NCI-H187 treated with DMSO at 0.1 percent for 48 hours (cell line): ENCODE measurements at places on chromosomes 13 and 19.

DNA sequence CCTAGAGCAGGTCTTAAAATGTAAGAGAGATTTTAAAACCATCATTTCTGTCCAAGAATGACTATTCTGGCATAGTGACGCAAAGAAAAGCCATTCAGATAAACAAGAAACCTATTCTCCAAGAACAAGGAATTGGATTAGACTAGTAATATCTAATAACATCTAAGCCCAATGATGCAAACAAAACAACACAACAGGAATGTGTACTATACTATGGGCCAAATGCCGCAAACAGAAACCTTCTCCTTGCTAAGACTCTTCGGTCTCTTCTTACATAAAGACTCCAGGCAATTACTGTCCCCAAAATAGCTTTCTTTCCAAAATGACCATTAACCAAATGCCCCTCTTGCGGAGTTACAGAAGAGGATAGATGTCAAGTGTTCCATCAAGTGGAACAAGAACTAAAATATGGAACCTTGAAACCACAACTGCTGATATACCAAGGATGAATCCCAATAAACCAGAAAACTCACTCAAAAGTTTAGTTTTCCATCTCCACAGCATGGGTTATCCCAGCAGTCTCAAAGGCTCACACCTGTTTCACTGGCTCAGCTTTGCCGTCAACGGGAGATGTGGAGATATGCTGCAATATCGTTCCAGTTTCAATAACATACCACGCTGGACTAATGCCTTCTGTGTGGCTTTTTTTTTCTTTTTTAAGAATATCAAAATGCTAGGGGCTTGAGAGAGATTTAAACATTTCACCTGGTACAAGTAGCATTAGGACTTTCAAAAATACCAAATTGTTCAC, 76.2 kb downstream of the FOXO1 start:
- no peak for DNase-seq

DNA sequence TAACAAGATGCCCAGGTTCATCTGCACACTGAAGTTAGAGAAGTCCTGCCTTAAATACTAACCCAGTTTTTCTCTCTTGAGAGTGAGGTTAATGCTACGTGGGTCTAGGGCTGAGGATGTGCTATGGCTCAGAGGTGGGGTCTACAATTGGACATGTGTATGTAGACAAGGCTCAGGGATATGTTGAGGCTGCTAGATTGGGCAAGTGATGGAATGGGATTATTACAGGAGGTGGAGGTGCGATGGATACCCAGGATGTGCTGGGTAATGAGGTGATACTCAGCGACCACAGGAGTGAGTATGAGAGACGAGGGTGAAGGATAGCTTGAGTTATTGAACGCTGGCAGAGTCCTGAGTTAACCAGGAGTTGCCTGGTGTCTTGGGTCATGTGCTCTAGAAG, 38.1 kb downstream of the PPP2R1A start:
- no peak for DNase-seq

DNA sequence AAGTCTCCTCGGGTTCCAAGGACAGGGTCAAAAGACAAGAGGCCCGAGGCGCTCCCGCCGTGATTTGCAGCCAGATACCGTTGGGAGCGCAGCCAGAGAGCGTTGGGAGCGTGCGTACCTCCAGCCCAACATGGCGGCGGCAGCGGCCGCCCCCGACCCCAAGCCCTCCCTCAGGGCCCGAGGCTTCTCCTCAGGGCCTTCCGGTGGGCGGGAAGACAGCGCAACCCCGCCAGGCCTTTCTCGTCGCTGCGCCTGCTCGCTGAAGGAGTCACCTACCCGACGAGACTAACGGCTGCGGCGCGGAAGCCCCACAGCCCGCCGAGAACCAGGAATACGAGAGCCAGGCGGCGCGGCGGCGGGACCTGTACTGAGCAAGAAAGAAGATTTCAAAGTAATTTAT, 3.2 kb upstream of the ZNF850 start:
- no peak for DNase-seq

DNA sequence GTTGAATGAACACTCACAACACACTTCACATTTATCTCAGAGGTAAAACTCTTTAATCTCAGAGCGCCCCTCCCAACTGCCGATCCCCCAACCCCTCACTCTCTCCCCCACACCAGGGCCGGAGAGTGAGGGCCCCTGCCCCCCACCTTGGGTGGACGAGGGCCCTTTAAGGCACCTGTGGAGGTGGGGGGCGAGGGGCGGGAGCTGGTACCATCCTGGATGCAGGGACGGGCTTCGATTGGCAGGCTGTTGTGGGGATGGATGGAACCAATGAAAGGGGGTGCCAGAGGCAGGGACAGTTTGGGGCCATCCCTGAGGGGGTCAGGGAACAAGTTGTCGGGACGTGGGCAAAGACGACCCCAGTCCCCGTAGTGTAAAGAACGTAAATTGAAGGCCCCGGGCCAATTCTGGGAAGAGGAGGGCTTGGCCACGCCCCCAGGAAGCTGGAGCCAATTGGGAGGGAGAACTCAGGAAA, 1.7 kb upstream of the PNKP start:
- no peak for DNase-seq

- DNase-seq: no peak
Observed at GRCh38 chr13:53200498-53201453, 172.2 kb downstream of the OLFM4 start.

GRCh38 chr13:20782116-20782708, 8.5 kb upstream of the EEF1AKMT1 start:
- DNase-seq: no peak

DNA sequence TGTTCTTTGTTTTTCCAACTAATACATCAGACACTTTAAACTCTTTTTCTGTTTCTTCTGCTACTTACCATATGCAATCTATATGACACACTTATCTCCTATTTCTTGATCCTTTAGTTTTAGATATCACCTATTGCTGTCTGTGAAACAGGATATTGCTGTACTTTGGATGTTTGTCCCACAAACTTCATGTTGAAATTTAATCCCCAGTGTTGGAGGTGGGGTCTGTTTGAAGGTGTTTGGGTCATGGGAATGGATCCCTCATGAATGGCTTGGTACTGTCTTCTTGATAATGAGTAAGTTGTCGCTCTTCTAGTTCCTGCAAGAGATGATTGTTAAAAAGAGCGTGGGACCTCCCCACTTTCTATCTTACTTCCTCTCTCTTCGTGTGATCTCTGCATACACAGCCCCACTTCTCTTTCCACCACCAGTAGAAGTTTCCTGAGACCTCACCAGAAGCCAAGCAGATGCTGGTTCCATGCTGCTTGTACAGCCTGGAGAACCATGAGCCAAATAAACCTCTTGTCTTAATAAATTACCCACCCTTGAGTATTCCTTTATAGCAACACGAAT, 244.2 kb downstream of the NHLRC3 start:
- no peak for DNase-seq

GRCh38 chr13:37878921-37879320, 9.3 kb upstream of the TRPC4 start:
- DNase-seq: no peak

DNA sequence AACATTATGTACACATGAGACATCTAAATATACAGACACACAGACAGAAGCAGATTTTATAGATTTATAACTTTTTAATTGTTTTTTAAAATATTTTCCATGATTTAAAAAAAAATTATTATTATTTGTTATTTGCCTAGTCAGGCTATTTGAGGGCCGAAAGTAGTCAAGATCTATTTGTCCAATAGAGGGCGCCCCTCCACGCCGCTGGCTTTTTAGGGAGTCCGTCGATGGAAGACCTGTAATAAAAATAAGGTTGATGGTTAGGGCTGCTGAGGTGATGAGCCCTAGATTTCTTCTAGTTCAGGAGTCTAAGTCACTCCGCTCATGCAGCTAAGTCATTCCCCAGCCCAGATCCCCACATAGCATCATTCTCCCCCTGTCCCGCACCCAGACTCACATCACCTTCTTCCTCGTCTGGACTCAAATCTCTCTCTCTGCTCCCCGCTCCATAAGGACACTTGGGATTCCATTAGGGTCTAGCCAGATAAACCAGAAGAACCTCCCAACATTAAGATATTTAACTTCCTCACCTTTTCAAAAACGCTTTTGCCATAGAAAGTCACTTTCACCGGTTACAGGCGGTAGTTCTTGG, 33.9 kb upstream of the CEACAM21 start:
- no peak for DNase-seq

- DNase-seq: no peak
Observed at GRCh38 chr13:26561651-26562511, 4.4 kb downstream of the WASF3 start.

DNA sequence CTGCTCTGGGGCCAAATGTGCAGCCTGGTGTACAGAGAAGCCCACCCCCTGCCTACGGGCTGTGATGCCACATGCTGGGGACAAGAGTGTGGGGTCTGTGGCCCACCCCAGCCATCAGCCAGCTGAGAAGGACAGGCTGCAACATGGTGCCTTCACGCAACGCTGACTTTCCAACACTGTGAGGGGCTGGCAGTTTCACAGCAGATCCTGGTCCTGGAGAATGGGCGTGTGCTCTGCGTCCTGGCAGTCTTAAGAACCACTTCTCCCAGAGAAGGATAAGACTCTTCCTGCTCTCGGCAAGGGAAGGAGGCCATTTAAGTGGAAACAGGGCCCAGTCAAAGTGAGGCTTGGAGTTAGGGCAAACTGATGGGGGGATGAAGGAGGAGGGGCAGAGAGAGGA, 4.6 kb downstream of the LRRC4B start:
- DNase-seq: no peak

GRCh38 chr19:6887316-6887715, at the start of gene ADGRE1:
Gene ADGRE1, plus strand, starts transcription at chr19:6887579. Its CDS starts 30 bp downstream, at chr19:6887609.
- DNase-seq: no peak

GRCh38 chr13:112175162-112176075, 108.5 kb downstream of the SOX1 start:
- DNase-seq: no peak

GRCh38 chr13:40653527-40654318, 12.7 kb downstream of the FOXO1 start:
- DNase-seq: no peak

DNA sequence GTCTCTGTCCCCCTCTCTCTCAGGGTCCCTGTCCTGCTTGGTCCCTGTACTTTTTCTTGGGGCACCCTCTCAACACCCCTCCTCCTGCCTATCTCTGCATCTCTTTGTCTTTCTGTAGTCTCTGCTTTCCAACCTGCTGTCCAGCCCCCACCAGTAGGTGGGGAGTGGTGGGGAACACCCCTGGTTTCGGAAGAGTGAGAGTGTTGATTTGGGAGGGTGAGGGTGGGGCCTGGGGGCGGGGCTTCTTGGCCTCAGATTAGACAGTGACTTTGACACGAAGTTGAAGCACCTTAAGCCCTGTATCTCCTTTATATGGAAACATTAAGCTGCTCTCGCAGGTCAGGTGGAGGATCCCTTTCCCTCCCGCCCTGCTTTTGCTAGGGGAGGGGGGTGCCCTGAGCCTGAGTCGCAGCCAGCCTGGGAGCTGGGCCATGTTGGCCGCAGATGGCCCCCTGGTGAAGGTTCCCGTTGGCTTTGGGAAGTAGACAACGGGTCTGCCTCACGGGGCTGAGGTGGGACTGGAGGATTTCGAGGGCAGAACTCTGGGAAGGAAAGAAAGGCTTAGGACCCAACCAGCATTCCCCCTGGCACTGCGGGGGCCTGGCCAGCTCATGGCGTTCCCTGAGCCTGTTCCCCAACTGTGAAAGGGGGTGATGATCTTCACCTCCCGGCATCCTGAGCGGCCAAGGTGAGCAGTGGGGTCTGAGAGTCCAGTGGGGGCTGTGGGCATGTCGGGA, at the start of gene KCNJ14:
Gene KCNJ14, plus strand, starts transcription at position 404 of the 737 bp plus-strand sequence. CDS start 6,151 bp downstream, outside the sequence.
- DNase-seq: no peak

GRCh38 chr19:56113074-56113632, 7.9 kb downstream of the ZNF787 start:
- DNase-seq: no peak

- no peak for DNase-seq
Observed at GRCh38 chr19:30425885-30426838, 54.0 kb downstream of the ZNF536 start.

DNA sequence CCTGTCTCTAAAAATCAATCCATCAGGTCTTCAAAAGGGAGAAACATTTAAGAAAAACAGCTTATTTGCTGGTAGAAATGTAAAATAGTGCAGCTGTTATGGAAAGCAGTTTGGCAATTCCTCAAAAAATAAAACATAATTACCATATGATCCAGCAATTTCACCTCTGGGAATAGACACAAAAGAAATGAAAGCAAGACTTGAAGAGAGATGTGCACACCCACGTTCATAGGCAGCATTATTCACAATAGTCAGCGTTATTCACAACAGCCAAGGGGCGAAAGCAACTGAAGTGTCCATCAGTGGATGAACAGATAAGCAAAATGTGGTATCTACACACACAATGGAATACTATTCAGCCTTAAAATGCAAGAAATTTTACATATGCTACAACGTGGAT, 45.1 kb upstream of the DOCK9 start:
- DNase-seq: no peak

GRCh38 chr19:29625186-29625651, 19.1 kb downstream of the POP4 start:
- DNase-seq: no peak

DNA sequence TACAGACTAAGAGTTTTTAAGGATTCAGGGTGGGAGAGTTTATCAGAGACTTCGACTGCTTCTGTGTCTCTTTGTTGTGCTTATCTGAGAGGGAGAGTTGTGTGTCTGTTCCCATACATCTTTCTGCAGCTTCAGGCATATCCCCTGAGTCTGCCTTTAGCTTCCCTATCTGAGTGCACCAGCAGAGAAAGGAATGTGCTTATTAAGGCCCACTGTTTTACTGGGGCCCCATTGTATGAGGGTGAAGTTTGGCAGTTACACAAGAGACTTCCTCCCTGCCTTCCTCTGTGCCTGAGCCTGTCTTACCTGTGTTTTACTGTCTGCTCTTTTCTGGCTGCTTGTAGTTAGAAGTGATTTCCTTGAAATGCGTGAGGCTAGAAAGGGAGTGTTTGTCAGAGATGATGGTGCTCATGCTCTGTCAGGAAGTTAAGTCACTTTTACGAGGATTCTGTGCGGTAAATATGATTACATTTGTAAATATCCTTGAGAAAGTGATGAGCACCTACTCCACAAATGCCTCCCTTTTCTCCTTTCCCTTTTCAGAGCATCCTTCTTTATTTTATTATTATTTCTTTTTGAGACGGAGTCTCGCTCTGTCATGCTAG, 1228.9 kb upstream of the MIR17HG start:
- DNase-seq: no peak

DNA sequence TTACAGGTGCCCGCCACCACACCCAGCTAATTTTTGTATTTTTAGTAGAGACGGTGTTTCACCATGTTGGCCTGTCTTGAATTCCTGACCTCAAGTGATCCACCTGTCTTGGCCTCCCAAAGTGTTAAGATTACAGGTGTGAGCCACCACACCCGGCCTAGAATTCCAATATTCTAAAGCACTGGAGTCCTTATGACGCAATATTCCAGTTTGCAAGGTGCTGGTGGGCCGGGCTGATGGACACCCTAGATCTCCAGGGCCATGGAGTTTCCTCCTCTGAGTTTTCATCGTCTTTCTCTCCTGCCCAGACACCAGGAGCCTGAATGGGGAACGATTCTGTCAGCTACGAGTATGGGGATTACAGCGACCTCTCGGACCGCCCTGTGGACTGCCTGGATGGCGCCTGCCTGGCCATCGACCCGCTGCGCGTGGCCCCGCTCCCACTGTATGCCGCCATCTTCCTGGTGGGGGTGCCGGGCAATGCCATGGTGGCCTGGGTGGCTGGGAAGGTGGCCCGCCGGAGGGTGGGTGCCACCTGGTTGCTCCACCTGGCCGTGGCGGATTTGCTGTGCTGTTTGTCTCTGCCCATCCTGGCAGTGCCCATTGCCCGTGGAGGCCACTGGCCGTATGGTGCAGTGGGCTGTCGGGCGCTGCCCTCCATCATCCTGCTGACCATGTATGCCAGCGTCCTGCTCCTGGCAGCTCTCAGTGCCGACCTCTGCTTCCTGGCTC, 8.5 kb upstream of the DHX34 start:
- no peak for DNase-seq

- no peak for DNase-seq
Observed at GRCh38 chr19:40348961-40349507, 539 bp downstream of the PLD3 start.

GRCh38 chr13:49869519-49869918, 66.6 kb downstream of the SPRYD7 start:
- DNase-seq: no peak
